ENCODE measurements at places on chromosomes 13 and 19.

- DNase-seq = no peak
Observed at GRCh38 chr13:41182231-41182630, 12.1 kb downstream of the KBTBD7 start.

- DNase-seq = no peak
Observed at GRCh38 chr19:55300886-55301458, 17.2 kb downstream of the BRSK1 start.

- no peak for DNase-seq
Observed at GRCh38 chr19:17680230-17680722, 7.9 kb downstream of the UNC13A start.

DNA sequence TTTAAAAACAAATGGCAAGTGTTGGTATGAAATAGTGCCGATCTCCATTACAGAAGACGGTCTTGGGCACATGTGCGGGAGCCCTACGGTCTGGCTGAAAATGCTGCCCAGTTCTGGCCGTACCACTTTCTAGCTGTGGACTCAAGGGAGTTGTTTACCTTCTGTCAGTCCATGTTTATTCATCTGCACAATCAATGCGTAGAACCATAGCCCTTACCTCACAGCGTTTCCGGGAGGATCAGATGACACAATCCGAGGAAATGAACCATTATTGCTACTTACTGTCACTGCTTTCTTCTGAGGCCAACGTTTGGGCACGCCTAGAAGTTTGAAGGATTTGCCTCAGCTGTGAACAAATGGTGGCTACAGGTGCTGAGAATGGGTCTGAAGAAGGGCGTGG lies 31.2 kb downstream of the GADD45B start:
- no peak for DNase-seq

GRCh38 chr19:3474010-3474409 lies 6.3 kb downstream of the SMIM24 start:
- DNase-seq = no peak
